GM12891 (cell line): ENCODE measurements at places on chromosomes 12 and 14.

GRCh38 chr14:100994082-100994481, 90.6 kb upstream of the RTL1 start:
- DNase-seq, result no peak

DNA sequence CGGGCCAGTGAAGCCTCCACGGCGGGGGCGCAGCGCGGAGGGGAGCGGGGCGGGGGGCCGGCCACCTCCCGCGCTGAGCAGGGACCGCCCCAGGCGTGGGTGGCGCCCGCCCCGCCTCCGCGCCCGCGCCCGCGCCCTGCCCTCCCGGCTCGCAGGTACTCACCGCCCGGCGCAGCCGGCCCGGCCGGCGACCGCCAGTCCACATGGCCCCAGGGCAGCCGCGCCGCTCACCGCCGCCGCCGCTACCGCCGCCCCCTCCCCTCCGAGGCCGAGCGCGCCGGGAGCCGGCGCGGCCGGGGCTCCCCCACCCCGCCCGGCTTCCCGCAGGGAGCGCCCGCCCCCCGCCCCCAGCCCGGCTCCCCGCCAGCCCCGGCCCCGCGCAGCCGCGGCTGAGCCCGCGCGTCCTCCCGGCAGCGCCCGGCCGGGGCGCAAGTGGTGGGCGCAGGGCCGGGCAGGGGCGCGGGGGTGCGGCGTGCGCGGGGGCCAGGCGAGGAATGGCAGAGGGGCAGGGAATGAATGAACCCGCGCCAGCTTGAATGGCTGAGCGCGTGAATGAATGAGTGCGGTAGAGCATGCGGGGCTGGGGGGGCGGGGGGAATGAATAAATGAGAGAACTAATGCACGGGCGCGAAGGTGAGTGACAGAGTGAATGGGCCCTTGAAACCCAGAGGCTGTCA, at the start of gene BEGAIN:
Gene BEGAIN, minus strand, starts transcription at position 332 of the 677 bp plus-strand sequence. Its CDS starts 127 bp downstream, at position 205.
- no peak for DNase-seq

DNA sequence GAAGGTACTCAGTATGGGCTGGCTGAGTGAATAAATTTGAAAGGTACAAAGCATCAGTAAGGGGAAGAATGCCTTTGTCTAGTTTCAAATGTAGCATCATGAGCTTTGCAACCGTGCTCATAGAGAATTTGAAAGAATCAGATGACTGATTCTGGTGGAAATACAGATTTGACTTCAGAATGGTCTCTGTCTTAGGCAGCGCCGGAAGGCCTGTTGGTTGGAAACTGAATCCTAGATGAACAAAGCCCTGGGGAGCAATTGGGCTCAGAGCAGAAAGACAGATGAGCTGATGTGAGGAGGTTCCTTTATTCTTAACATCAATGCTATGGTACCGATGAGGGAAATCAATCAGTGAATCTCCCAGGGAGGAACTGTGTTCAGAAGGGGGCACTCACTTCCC, 137.3 kb downstream of the SNAPC1 start:
- no peak for DNase-seq

DNA sequence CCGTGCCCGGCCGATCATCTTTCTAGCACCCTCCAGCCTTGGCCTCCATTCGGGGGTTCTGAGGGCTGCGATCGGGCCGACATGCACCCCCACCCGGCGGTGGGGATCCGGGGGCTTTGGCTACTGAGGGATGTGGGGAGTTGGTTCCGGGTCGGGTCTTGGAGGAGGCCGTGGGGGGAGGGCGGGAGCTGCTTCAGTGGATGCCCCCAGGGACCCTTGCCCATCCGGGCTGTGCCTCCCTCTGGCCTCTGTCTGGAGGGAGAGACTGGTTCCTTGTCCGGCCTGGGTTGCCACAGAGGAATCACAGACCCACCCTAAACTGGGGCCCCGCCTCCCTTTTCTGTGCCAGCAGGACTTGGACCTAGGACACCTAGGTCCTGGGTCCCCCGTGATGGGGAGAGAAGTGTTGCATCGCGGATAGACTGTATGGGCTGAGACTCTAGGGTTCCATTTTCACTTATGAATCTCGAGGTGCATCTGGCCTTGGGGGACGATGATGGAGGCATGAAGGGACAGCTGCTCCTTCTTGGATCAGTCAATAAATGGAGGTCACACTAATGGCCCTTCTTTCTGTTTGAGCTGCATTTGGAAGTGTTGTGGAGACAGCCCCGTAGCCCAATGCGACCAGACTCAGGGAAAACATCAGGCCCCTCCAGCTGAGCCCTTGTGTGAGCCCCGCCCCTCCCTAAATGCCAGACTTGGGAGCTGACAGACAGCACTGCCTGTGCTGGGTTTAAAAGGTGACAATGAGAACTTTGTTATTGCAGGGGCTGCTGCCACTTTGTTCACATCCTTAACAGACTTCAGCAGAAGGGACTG, 577 bp downstream of the DTX3 start:
- DNase-seq, result no peak

DNA sequence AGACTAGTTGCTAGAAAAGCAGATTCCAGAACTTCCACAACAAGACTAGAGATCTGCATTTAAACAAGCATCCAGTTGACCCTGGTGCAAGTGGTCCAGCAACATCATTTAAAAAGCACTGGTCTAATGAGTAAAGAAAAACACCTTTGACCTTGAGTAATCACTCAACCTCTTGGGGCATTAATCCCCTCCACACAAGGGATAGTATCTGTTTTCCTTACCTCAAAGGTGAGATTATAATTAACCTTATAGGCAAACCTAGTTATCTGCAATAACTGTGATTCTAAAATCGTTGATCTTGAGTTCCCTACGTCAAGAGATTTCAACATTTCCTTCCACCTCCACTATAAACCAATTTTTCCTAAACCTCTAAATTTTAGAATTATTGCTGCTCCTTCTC, 1.1 kb downstream of the KDM5A start:
- DNase-seq, result no peak

GRCh38 chr14:99817331-99817730, 24.1 kb downstream of the EML1 start:
- DNase-seq, result no peak

DNA sequence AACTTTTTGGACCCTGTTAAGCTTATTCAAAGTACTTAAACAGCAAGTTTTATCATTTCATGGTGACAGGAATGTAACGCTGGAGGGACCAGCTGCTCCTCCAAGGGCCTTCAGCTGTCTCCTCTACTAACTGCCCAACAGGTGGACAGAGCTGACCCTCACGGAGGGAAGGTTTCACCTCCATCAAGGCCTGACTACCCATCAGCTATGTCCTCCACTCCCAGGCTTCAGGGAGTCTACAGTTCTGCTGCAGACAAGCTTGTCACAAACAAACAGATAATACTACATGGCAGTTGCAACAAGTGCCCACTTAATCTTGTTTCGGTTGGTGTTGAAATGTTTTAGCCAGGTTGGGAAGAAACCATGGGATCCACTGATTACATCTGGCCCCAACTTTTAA, 175.1 kb downstream of the TTC7B start:
- DNase-seq, result no peak

DNA sequence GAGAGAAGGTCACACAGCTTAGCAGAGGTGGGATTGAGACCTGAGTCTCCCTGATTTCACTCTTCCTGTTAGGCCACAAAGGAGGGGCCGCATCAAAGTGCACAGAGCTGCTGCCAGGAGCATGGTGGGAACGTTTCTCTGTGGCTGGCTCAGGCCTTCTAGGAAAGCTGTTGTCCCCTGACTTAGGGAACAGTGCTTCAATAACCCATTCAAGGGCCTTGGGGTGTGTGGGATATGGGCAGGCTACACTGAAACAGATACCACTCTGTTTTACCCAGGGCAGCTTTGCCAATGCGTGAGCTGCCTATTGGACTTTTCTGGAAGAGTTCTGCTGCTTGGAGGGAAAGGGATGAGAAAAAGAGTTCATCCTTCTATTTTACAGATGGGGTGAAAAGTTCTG, 110.0 kb downstream of the ADCK1 start:
- DNase-seq, result no peak

GRCh38 chr12:1842905-1843640, 22.7 kb downstream of the LRTM2 start:
- no peak for DNase-seq

DNA sequence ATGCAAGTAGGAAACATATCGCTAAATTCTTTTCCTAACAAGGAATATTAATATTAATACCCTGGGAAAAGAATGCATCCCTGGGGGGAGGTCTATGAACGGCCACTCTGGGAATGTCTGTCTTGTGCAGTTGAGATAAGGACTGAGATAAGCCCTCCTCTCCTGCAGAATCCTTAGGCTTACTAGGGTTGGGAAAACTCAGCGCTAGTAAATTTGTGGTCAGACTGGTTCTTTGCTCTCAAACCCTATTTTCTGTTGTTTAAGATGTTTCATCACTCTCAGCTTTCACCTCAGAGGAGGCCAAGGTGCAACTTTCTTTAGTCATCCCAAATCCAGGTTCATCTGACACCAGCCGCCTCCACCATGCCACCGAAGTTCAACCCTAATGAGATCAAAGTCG, 11.2 kb upstream of the RESF1 start:
- no peak for DNase-seq

- no peak for DNase-seq
Measured at GRCh38 chr12:59858508-59859170, 262.8 kb downstream of the SLC16A7 start.

DNA sequence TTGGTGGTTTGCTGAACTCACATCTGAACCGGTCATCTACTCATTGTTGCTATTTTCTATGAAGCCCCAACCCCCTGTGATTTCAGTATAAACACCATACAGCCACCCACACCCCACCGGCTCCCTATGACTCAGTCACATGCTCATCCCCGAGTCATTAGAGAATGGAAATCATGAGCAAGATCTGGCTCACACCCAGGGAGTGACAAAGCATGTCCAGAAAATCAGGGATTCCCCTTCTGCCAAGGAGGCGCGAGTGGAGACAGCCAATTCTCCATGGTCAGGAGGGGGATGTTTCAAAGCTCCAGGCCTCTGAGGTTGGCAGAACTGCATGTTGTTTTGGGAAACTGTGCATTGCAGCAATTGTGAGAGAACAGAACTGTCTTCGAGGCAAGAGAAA, 657.5 kb upstream of the TBX3 start:
- no peak for DNase-seq
